ENCODE measurements at places on chromosomes 2 and 18. TPM values are rescaled to one million over a fixed set of nuclear protein-coding genes. Genes with fewer than 3 reads are reported as not detected.

The KHK gene
- total RNA-seq: 3.3 TPM

The GALNT14 gene
- 0.67 TPM for total RNA-seq

The C1QL2 gene
- not detected for total RNA-seq

The DTNA gene
- 153 TPM for total RNA-seq

The EIF4E2 gene
- 41.1 TPM for total RNA-seq

The PAX3 gene
- total RNA-seq: not detected

The PTPN4 gene
- 37.6 TPM for total RNA-seq

The ARHGAP28 gene
- total RNA-seq: 1.1 TPM

The CHRNG gene
- not detected for total RNA-seq

The CFAP65 gene
- total RNA-seq: not detected

The ACMSD gene
- not detected for total RNA-seq

The ONECUT2 gene
- total RNA-seq: 0.03 TPM

The RAB17 gene
- total RNA-seq: 4.1 TPM

The KRTCAP3 gene
- 0.24 TPM for total RNA-seq

The IL1A gene
- not detected for total RNA-seq

The CNDP1 gene
- not detected for total RNA-seq

The CASP10 gene
- 5.4 TPM for total RNA-seq

The PSTPIP2 gene
- 2.4 TPM for total RNA-seq

The CCDC148 gene
- 1.0 TPM for total RNA-seq

The GPR45 gene
- total RNA-seq: not detected

The GKN1 gene
- not detected for total RNA-seq

The PJVK gene
- 1.0 TPM for total RNA-seq

The VWA3B gene
- total RNA-seq: 0.32 TPM

The KLF11 gene
- 24.4 TPM for total RNA-seq

The ACP1 gene
- 68.1 TPM for total RNA-seq

The AGAP1 gene
- 25.4 TPM for total RNA-seq

The ERICH2 gene
- total RNA-seq: 0.94 TPM

The SPTBN1 gene
- 391 TPM for total RNA-seq

The NFU1 gene
- total RNA-seq: 134 TPM

The SDC1 gene
- 0.11 TPM for total RNA-seq

The SLC5A7 gene
- 0.19 TPM for total RNA-seq

The GAL3ST2 gene
- not detected for total RNA-seq

The TUBA3D gene
- 113 TPM for total RNA-seq
